ENCODE measurements at places on chromosomes 3 and 15.

DNA sequence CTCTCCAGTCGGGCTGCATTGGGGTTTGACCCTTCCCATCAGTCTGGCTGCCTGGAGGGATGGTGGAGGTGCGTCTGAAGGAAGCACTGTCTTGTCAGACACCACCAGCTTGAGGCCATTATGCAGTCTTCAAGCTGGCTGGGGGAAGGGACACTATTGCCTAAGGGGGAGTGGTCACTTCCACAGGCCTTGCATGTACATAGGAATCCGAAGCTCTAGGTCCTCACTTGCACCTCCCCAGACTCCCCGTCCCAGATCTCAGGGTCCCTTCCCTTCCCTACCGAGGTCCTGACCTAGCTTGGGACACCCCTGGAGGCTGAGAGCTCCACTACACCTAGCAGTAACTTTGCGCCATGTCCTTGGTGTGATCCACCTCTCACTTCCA, 48.6 kb upstream of the KLF13 start:
- DNase-seq, result no peak

GRCh38 chr15:50558012-50558411, 11.5 kb upstream of the USP50 start:
- DNase-seq, result no peak

GRCh38 chr3:50170689-50171088, 15.6 kb downstream of the SEMA3F start:
- DNase-seq, result no peak

- peak; percentile 73 for DNase-seq
Observed at GRCh38 chr3:127473244-127474024, 117.1 kb downstream of the TPRA1 start.

DNA sequence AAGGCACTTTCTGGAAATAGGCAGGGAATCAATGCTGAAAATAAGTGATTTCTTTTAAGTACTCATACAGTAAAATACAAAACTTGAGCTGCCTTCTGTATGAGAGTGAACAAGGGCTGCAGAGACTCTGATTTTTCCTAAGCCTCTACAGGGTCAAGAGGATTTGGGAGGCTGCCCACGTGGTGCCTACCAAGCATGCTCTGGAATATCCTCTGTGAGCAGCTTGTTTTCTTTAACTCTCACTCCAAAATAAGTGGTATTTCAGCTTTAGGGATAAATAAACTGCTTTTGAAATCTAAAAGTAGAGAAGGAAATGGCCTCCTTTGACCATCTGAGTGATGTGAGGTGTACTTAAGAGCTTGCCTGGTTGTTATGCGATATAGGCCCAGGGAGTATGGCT, 8.1 kb upstream of the SELENOK start:
- no peak for DNase-seq

DNA sequence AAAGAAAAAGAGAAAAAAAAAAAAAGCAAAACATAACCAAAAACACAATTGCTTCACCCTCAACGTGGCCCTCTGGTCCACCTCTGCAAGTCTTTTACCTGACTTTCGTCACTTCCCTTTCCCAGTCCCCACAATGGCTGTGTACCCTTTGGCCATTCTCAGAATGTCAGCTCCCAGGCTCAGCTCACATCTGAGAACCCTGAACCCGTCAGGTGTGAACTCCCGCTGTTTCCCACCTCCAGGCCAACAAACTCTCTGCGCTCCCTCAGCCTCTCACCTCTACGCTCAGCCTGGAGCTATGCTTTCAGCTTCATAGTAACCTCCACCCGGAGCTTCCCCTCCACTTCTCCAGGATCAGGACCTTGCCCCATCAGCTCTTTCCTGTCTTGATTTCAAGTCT, 23.6 kb downstream of the ZSCAN2 start:
- DNase-seq, result no peak

- DNase-seq, result no peak
Observed at GRCh38 chr3:197001106-197001971, 28.3 kb downstream of the MELTF start.

GRCh38 chr15:69082554-69082953, 68.1 kb downstream of the NOX5 start:
- no peak for DNase-seq

DNA sequence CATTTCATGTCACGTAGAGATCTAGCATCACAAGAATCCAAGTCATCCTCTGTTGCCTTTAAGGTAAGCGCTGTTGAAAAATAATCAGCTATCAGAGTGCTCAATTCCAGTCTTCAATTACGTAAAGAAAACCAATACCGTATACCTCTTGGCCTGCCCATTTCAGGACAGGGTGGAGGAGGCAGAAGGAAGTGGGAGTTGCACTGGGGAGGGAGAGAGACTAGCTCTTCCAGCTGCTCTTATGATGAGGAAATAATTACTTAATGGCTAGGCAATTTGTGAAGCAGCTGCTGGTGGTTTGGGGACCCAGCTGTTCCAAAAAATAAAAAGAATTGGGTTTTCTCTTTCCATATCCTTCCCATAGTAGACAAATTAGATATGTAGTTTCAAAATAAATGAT, 365.8 kb upstream of the MCTP2 start:
- no peak for DNase-seq

GRCh38 chr3:151684094-151684493, 49.6 kb upstream of the AADACL2 start:
- no peak for DNase-seq

DNA sequence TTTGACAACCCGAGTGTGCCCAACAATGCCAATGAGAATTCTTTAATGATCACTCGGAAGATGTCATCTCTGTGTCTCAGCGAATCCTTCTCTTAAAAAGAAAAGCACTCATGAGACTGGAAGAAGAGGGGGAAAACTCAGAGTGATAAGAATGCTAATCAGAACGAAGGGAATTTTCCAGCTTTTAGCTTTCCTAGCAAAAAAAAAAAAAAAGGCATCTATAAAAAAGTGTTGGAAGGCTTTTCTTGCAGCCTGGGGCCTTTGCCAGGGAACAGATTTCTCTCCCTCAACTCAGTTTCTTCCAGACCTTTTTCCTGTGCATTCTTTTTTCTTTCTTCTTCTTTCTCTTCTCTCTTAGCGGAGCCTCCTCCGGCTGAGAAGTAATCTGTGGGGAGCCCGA, 80.5 kb upstream of the NEO1 start:
- no peak for DNase-seq

All from NCI-H526 (cell line).